ENCODE measurements at places on chromosomes 1 and 21.

- peak; percentile 87 for DNase-seq
Measured at GRCh38 chr1:86914998-86915736, 732 bp downstream of the HS2ST1 start.

- no peak for DNase-seq
Measured at GRCh38 chr1:93750955-93751354, 69.3 kb upstream of the BCAR3 start.

- peak; percentile 89 for DNase-seq
Measured at GRCh38 chr1:13807209-13807608, 107.2 kb downstream of the PRDM2 start.

GRCh38 chr1:214022810-214023425 lies 35.1 kb downstream of the PROX1 start:
- no peak for DNase-seq

DNA sequence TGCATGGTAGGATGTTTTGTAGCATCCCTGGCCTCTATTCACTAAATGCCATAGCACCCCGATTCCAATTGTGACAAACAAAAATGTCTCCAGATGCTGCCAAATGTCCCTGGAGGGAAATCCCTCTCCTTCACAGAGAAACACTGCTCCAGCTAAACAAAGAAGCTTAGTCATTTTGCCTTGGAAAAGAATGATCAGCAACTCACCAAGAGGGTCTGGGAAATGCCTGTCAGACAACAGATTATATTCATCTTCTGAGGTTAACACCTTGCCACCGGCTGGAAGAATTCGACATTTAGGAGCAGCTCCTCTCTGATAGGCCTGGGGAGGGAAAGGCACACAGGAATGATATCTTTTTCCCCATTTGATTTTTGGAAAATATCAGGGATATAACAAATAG lies 84.4 kb downstream of the NIBAN1 start:
- DNase-seq, result no peak

DNA sequence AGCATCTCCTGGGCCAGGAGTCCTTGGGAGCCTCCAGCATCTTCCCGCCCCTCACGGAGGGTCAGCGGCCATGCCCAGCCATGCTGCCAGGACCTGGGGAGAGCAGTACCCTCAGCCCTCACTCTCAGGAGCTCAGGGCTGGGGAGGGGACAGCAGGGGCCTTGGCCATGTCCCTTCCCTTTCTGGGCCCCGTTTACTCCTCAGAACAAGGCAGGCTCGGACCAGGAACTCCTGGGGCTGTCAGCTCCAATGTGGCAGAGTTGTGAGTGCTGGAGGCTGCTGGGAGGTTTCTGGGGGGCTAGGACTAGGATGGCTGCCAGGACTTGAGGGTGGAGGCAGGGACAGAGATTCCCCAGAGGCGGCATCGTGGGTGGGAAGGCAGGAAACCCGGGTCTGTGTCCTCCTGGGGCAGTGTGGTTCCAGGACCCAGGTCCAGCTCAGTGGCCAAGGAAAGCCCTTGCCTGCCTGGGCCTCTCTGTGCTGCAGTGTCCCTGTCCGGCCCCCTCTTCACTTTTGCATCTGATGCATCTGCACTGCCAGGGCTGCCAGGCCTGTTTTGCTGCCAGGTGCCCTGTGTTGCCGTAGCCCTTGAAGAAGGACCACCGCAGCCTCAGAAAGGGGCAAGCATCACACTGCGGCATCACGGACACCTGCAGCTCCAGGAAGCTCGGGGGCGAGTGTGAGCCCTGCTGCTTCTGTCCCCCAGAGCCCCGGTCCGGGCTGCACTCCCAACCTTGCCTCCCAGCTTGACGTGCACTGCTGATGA lies 223.9 kb downstream of the CAMTA1 start:
- peak; percentile 29 for DNase-seq

GRCh38 chr1:35475356-35475755 lies 81.8 kb downstream of the KIAA0319L start:
- DNase-seq, result no peak

DNA sequence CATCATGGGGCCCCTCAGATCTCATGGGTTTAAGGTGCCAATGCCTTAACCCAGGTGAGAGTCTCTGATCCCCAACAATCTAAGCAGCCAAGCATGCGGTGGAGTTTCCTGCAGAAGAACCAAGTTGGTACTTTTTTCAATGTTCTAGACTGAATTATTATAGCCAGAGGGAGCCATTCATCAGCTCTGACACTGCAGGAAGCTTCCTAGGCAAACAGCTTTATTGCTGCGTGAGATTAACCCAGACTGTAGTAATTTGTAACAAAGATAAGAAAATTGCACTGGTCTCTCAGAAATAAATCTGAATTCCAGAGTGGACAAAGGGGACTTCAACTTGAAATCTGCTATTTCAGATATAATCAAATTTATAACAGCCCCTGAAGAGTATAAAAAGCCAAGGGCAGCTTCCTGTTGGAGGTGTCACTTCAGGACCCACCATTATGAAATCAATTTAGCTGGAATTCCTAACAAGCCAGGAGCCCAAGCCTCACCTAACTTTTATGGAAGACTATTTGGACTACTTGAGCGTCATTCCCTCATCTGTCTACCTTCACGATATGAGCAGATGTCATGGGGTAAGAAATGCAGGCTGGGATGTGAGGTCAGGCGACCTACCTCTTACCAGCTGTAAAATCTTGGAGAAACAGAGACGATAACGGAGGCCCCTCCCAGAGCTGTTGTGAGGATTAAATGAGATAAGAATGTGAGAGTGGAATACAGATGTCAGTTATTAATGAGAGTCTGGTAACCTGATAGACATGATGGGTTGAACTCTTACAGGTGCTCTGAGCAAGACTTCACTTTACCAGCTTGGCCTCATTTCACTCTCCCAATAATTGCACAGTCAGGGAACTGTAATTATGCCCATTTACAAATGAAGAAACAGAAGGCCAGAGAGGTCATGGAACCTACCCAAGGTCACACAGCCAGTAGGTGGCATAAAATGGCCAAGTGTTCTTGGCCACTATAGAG lies 135.1 kb downstream of the RRAGC start:
- peak; percentile 31 for DNase-seq

DNA sequence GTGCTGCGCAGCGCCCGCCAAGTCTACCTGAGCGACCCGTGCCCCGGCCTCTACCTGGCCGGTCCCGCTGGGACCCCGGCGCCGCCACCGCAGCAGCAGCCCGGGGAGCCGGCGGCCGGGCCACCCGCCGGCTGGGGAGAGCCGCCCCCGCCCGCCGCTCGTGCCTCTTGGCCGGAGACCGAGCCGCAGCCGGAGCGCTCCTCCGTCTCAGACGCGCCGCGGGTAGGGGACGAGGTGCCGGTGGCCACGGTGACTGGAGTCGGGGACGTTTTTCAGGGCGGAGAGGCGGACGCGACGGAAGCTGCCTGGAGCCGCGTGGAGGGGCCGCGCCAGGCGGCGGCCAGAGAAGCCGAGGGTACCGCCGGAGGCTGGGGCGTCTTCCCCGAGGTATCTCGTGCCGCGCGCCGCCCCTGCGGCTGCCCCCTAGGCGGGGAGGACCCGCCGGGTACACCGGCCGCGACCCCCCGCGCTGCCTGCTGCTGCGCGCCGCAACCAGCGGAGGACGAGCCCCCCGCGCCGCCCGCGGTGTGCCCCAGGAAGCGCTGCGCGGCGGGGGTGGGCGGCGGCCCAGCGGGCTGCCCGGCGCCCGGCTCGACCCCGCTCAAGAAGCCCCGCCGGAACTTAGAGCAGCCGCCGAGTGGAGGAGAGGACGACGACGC lies 646 bp downstream of the IER5 start:
- no peak for DNase-seq

- DNase-seq, result no peak
Measured at GRCh38 chr21:28228636-28228995, 764.1 kb downstream of the LTN1 start.

DNA sequence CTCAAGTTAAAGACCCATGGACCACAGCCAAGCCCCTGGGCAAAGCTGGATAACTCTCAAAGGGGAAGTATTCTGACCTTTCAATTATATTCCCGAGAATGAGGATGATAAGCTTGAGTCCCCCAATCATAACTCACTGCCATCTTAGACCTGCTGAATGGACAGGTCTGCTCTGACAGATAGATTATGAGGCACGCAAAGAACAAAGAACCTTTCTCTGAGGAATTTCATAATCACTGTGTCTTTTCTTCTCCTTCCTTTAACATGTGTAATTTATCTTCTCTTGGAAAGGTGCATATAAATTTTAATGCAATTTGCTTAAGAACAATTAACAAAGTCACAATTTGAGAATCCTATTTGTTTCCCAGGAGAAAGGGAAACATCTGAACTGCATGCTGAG lies 22.0 kb downstream of the PIGM start:
- no peak for DNase-seq

GRCh38 chr1:39266269-39266668 lies 61.8 kb downstream of the MACF1 start:
- DNase-seq, result no peak

DNA sequence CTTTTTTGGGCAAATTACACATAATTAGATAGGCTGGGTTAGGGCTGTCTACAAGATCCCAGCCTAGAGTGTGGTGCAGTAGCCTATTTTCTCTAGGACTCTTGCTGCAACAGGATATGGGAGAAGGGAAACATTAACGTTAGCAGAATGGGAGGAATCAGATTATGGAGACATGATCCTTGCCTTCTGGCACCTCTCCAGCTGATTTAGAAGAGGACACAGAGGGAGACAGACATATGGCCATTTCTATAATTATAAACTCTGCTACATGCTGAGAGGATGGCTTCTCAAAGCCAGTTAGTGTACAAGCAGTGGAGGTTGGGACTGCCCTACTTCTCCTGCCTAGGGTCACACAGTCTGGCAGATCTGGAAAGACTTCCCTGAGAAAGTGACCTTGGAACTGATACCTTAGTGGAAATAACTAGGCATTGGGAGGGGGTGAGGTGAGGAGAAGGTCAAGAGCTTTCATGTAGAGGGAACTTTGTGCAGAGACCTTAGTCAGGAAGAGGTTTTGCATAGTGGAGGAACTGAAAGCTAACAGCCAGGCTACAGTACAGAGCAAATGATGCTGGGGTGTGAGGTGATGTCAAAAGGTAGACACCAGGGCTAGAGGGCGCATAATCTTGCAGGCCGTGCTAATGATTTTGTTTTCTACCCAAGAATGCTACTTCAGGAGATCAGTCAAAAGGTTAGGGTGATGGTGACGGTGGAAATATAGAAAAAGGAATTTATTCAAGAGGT lies 1.2 kb upstream of the CD1D start:
- DNase-seq, result no peak

DNA sequence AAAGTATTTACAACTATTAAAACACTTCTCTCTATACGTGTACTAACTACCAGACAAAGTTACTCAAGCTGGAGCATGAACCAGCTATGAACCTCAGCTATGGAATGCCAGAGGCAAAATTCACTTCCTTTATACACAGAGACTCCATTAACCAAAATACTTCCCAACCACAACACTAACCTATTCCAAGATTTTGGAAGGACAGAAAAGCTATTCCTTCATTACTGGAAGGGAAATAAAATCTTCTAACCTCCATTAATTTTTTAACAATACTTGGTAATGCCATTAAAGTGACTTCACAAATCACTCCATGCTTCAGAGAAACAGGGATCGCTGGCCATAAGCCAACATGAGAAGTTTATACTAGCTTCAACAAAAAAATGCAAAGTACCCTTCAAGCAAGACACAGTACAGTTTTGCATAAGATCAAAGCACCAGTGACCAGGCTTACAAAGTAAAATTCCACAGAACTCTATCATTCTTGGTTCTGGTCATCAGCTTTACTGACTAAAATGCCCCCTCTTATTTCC lies 58.0 kb downstream of the PUM1 start:
- no peak for DNase-seq

- no peak for DNase-seq
Measured at GRCh38 chr1:39971138-39971537, 16.2 kb downstream of the MFSD2A start.

DNA sequence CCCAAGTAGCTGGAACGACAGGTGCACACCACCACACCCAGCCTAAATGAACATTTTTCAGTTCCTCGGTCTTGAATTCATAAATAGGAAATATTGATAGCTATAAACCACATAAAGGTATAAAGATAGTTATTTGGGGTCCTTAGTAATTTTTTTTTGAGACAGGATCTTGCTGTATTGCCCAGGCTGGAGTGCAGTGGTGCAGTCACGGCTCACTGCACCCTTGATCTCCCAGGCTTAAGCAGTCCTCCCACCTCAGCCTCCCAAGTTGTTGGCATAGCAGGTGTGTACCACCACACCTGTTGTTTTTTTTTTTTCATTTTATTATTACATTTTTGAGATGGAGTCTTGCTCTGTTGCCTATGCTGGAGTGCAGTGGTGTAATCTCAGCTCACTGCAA lies 3.7 kb upstream of the PPP1R15B start:
- DNase-seq, result no peak

GRCh38 chr1:18256282-18257235 lies 149.0 kb downstream of the IGSF21 start:
- peak; percentile 97 for DNase-seq

GRCh38 chr1:160431006-160431405 lies 30.6 kb downstream of the VANGL2 start:
- DNase-seq, result no peak

- DNase-seq, result no peak
Measured at GRCh38 chr1:89743788-89744187, 77.0 kb upstream of the LRRC8D start.

DNA sequence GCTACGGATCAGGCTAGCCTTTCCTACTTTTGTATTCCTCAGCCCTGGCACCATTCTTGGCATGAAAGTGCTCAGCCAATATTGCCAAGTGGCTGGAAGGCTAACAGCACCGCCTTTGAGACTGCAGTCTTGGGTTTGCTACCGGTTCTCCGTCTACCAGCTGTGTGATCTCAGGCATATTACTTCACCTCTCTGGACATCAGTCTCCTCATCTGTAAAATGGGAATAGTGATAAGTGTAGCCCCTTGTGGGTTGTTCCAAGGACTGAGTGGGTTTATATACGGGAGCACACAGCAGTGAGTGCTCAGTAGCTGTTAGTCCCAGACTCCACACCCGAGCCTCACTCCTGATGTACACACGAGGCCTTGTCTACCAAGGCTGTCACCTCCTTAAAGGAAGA lies 13.7 kb downstream of the TFAP2E start:
- no peak for DNase-seq

- no peak for DNase-seq
Measured at GRCh38 chr21:25831300-25831960, 96.7 kb downstream of the GABPA start.

- no peak for DNase-seq
Measured at GRCh38 chr1:248686815-248687214, 15.8 kb downstream of the OR14I1 start.

DNA sequence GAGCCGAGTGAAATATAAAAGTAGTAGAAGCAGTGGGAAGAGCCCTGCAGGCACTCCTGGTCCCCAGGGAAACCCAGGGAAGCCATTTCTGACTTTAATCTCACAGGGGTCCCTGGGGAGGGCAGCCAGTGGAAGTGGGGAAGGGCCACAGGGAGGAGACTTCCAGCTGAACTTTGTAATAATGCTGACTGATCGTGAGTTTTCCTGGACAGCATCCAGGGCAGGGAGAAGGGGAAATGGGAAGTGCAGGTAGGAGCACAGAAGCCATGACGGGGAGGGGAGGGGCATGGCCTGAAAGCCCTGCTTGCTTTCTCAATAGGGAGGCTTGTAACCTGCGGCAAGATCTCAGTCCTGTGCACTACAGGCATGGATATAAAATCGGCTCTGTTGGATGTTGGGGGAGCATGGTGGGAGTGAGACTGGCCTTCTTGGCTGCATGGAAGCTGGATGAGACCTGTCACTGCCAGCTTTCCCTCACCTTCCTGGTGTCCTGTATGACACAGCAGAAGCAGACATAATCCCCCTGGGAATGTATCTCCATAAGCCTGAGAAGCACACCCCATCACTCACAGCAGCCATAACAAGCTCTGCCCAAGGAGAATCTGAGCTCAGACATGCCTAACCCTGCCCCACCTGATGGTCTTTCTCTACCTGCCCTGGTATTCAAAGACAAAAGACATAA lies 15.1 kb upstream of the MX1 start:
- DNase-seq, result no peak

Data from endodermal cell (in vitro differentiated cells).